ENCODE measurements at places on chromosomes 13 and 19.

- DNase-seq = no peak
Measured at GRCh38 chr13:89688918-89689317, 1658.6 kb upstream of the MIR17HG start.

DNA sequence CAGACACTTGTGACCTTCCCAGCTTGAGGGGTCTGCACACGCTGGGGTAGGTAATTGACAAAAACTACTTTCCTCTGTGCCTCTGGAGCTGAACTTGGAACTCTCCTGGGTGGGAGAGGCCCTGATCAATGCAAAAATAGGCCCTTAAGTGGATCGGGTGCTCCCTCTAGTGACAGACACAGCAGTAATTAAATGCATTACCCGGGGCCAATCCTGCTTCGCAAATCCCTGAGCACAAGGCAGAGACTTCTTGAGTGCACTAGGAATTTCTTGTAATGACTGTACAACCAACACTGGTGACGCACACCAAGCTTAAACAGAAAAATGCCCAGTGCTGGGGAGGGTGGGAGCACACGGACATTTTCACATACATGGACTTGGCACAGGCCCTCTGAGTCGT, 10.6 kb upstream of the UBE2S start:
- no peak for DNase-seq

DNA sequence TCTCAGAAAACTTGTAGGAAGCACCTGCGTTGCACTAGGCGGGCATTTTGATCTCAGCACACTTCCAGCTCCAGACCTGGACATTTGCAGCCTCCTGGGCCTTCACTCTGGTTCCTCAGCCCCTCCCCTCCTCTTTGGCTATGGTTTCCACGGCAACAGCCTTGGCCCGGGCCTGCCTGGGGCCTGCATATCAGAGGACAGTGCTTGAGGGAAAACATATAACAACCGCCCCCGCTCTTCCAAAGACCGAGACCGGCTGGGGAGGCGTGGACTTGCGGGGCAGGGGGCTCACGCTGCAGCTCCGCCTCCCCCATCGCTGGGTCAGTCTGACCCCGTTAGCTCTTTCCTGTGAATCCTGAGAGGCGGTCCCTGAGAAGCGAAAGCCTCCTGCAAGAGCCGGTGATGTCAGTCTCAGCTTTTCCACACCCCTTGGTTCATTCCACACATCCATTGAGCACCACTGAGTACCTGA, 125.7 kb upstream of the PEG3 start:
- no peak for DNase-seq

- no peak for DNase-seq
Measured at GRCh38 chr13:31052478-31052877, 109.2 kb downstream of the HSPH1 start.

DNA sequence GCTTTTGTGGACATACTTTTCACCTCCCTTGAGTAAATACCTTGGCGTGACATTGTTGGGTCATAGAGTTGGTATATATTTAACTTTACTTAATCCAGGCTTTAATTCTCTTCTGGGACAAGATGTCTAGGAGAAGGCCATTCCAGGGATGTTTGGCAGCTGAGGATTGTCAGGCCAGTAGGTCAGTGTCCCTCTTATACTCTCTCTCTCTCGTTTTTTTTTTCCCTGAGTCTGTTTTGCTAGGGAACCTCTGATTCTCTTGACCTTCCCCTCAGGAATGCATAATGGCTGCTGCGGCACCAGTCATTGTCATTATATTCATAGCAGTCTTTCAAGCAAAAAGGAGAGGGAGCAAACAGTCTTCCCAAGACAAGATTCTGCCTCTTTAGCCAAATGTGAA, 48.8 kb downstream of the BICRA start:
- DNase-seq = no peak

DNA sequence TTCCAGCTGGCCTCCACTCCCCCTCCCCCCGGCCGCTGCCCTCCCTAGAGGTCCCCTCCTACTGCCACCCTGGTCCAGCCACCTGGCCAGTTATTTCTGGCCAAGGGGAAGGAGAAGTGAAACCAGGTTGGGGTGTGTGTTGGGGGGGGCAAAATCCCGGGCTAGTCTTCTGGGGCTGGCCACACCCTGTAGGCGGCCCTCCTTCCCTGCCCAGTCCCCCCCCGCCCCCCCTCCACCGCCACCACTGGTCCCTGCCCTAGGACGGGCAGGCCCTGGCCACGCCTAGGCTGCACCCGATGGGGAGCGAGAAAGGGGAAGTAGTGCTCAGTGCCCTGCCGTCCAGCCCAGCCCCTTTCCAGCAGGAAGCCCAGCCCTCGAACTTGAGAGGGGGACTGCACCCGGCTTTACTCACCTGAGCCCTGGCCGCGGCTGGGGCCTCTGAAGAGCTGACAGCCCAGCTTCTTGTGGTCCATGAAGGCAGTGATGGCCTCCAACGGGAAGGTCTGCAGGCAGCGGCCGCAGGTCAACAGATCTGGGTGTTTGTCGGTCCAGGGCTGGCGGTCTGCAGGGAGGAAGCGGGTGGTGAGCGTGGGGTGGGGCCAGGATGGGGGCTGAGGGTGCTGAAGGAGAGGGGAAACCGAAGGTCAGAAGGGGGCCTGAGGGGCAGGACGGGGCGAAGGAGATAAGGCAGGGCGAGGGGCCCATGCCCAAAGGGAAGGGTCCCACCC, 813 bp downstream of the ZNF296 start:
- DNase-seq = no peak

- DNase-seq = no peak
Measured at GRCh38 chr13:50589139-50589538, 254.4 kb downstream of the DLEU7 start.

- no peak for DNase-seq
Measured at GRCh38 chr13:110593430-110594130, 21.8 kb upstream of the NAXD start.

DNA sequence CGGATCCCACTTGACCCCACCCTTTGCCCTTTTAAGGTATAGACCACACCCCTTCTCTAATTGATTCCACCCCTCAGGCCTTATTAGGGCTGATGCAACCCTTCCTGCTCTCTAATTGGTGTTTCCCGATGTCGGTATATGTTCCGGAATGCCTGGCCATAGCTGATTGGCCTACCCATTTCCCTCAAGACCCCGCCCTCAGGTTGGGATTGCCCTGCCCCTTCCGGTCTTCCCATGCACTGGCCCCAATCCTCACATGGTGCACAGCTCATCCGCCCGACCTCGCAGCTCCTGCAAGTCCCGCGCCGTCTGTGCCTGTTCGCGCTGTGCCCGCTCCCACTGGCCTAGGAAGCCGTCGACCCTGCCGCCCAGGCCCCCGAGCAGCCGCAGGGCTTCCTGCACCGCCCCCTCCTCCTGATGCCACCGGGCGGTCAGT, 18.1 kb downstream of the TSKS start:
- DNase-seq = no peak
